RWPE2 (cell line): ENCODE measurements at places on chromosomes 12 and 14.

DNA sequence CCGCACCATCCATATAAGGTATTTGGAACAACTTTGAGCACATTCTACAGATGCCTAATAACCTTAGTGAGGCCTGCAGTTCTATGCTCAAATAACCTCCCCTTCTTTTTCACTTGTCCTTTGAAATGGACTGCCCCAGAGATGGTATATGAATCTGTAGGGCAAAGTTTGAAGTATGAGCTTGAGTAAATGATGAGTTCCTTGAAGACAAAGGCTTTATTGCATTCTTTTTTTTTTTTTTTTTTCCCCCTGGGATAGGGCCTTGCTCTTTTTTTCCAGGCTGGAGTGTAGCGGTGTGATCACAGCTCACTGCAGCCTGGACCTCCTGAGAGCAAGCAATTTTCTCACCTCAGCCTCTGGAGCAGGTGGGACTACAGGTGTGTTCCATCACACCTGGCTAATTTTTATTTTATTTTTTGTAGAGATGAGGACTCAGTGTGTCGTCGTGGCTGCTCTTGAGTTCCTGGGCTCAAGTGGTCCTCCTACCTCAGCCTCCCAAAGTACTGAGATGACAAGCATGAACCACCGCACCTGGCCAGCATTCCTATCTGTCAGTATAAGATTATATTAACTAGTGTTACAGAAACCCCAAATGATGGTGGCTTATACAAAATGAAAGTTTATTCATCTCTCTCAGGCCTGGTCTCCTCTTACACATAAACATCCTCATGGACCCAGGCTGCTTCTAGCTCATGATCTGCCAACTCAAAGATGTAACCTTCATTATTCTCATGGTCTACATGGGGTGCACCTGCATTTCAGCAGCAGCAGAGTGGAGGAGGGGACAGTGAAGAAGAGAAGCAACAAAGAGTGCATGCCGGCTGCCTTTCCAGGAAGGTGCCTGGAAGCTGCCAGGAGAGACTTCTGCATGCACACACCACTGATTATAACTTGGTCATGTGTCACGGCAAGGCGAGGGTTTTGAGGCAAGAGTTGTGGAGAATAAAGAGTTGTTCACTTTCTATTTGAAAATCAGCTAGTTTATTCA, 101.4 kb downstream of the DUSP16 start:
- no peak for DNase-seq

- DNase-seq = no peak
Measured at GRCh38 chr12:88444481-88444880, 135.8 kb downstream of the KITLG start.

DNA sequence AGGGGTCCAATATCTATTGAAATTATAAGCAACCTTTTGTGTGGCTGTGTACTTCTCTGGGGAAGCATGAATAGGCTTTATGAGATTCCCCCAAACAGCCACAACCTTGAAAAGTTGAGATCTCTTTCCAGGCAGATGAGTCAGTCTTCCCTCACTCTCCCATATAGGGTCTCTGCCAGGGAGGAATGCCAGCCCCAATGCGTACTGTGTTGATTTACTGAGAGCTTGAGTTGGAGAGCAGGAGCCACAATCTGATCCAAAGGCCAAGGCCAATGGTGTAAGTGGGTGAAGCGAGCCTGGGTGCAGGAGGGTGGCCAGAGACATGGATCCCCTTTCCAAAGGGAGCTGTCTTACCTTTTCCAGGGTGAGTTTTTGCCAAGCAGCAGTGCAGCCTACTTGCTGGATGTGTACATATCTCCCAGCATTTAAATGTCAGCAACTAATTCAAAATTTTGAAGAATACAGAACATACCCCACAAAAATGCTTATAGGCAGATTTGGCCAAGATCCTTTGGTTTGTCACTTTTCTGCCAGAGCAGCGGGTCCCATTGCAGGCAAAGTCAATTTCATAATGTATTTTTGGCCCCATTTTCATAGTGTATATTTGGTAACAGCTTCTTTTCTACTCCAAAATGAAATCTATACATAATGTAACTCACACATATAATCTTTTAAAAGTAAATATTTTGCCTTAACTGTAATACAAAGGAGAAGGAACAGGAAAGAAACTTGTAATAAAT, 88.2 kb downstream of the TBC1D30 start:
- DNase-seq = no peak

- no peak for DNase-seq
Measured at GRCh38 chr12:96473394-96474093, 15.8 kb upstream of the CFAP54 start.

DNA sequence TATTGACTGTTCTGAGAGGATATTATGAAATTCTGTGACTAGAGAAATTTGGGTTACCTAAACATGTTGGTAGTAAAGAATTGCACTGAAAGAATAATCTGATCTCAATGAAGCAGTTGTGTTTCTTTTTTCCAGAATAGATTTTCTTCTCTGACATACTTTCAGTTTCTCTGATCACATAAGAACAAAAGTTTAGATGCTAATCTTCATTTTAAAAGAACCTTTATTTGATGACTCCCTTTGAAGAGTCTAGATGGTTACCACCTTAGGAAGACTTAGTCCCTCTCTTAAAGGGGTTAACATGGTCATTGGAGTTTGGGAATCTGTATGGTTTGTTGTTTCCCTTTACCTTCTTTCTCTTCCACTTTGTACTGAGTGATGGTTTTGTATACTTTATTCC, 58.6 kb downstream of the MON2 start:
- DNase-seq = no peak

- peak; percentile 8 for DNase-seq
Measured at GRCh38 chr14:104313674-104314073, 175.3 kb downstream of the KIF26A start.

DNA sequence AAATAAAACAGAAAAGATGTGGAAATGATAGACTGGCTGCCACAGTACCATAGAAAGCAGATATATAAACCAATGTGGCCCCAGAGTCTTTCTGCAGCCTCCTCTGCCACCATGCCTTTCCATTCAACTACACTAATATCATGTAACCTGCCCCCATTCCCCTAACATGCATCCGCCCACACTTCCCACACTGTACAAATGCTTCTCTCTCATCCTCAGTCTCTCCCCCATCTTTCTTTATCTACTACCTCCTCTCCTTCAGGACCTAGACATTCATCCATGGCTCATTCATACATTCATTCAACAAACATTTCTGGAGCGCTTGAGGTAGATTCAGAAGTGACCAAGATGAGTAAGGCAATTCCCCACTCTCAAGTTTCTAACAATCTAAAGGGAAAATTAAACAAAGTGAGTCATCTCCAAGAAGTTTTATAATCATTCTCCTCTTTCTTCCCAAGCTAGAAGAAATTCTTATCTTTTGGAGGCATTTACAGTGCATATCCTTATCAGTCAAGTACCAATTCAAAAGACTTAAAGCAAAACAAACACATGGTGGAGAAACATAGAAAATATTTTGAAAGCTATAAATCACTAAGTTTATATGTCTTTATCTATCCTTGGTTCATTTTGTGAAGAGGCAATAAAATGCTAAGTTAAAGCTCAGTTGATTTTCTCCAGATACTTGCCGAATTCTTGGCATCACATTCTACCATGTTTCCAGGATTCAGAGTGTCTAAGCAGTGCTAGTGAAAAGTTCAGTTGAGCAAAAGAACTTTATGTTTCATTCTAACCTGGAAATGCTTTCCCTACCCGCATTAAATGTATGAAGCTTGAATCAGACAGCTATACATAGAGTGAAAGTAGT, 70.5 kb upstream of the FRMD6 start:
- DNase-seq = no peak

DNA sequence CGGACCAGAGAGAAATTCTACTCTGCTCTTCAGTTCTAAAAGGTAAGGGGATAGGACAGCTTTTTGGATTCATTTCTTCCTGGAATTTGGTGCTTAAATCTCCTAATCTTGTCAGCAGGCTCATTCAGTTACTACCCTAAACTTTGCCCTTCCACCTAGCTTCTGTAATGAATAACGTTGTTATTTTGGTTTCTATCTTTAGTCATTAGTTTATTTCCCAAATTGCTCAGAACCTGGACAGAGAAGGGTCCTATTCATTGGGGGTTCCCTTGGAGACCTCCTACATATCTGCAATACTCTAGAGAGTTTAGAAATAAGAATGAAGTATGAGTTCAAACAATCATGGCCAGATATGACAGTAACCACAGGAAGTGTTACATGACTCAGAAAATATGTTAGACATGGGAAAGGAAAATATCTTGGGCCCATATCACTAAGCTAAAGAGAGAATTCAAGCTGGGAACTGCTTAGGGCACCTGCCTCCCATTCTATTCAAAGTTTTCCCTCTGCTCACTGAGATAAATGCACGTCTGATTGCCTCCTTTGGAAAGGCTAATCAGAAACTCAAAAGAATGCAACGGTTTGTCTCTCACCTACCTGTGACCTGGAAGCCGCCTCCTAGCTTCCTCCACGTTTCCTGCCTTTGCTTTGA, 87.9 kb downstream of the GAS2L3 start:
- no peak for DNase-seq

- DNase-seq = no peak
Measured at GRCh38 chr12:21894792-21895595, 46.2 kb downstream of the ABCC9 start.

GRCh38 chr12:29516431-29516875, 19.0 kb upstream of the OVCH1 start:
- DNase-seq = no peak

DNA sequence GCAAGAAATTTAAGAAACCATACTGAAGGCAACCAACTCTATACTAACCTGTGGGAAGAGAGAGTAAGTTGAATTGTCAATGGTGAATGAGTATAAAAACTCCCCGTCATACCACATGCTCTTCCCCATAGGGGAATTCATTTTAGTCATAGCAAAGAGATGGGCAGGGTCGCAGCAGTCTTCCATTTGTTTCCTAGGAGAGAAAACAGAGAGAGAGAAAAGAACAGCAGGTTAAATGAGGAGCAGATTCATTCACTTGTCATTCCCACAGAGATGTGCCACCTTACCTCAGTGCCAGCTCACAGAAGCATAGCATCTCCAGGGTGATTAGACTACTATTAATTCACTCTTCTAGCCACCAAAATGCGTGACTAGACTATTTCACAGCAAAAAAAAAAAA, 47.4 kb downstream of the ST8SIA1 start:
- no peak for DNase-seq

DNA sequence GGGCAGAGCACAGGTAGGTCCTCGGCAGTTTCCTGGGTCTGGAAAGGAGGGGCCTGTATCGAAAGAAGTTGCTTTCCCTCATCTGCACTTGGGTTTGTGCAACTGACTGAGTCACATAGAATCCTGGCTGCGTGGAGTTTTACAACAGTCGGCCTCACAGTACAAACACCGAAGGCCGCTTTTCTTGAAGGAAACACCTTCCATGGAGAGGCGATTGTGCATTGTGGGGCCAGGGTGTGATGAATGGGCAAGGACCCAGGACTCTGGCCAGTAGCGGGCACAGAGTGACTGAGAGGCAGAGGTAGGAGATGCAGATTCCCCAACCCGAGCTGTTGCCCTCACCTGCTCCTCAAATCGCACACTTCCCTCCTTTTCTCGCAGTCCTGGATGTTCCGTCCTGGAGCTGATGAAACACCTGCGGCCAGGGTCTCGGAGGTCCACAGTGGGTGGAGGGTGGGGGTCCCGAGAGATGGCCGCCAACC, 7.7 kb downstream of the CCND2 start:
- no peak for DNase-seq

- no peak for DNase-seq
Measured at GRCh38 chr12:95607642-95608041, 56.4 kb upstream of the USP44 start.

- DNase-seq = no peak
Measured at GRCh38 chr12:54603872-54604271, 15.4 kb upstream of the PPP1R1A start.

GRCh38 chr12:92259696-92260251, 114.1 kb upstream of the BTG1 start:
- DNase-seq = no peak

DNA sequence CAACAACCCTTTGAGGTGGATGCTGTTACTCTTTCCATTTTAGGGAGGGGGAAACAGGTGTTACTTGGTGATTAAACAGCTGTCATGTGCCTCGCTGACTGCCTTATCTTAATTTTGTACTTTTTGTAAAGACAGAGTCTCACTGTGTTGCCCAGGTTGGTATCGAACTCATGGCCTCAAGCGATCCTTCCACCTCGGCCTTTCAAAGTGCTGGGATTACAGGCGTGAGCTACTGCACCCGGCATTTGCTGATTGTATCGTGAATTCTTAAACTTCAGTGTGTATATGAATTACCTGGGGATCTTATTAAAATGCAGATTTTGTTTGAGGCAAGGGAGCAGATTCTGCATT, 659 bp downstream of the PSMD9 start:
- DNase-seq = no peak

- DNase-seq = no peak
Measured at GRCh38 chr14:49940808-49941421, 48.0 kb downstream of the ARF6 start.

DNA sequence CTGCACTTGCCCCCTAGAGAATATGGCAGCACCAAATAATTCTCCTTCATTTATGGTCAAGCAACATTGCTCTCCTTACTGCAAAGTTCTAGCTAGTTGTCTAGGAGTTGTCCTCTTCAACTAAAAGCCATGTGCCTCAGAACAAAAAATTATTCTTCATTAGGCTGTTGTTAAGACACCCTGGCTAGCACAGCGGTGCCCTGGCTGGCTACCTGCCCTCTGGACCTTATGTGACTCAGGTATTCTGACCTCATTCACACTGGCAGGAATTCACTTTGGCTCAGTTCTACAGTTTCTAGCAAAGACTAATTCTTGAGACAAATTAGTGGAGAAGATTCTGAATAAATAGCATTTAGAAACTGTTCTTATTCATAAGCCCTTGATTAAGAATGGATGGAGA, 224.4 kb upstream of the KRR1 start:
- DNase-seq = no peak

- no peak for DNase-seq
Measured at GRCh38 chr12:9625019-9625418, 17.3 kb upstream of the KLRB1 start.

GRCh38 chr14:103056322-103057027, 874 bp downstream of the CDC42BPB start:
- peak; percentile 87 for DNase-seq
